CD4-positive, alpha-beta T cell treated with Interleukin-6 for 4 hours (primary cell): ENCODE measurements at places on chromosomes 7 and 10.

DNA sequence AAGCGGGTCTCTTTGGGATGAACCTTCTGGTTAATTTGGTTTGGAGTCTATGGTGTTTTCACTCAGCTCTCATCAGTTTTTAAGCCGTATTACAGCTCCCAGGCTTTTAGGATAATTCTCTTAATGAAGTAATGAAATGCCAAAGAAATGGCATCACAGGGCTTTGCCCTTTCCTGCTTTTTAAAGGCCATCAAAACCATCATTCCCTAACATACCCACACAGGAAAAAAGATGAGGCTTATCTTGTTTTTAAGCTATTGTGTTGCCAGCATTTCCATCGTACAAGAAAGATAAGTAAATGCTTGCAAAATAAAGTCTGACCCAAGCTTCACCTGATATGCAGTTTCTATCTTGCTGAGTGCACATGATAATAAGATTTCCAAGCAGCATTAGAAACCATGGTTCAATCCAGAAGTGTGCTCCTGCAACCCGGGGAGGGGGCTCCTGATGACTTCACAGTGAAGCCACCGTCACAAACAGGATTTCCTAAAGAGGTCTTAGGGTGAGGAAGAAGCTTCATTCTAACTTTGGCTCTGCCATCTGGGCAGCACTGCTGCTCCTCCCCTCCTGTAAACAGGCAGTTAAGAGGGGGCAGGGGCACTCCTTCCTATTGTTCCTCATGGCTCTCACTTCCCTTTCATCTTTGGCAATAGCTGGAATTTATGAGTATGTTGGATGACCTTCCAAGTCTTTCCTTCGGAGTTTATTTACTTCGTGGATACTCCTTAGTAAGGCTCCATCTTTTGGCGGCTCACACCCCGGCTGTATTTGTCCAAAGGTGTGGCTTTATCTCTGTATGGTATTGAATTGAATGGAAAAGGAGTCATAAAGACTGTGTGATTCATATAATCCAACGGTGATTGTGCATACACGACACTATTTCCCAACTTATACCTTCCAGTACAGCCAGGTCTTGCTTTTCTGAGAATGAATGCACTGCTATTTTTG, 55.2 kb upstream of the FAM133B start:
- DNase-seq: no peak

- no peak for DNase-seq
These were observed 6.3 kb upstream of the C7orf33 start for GRCh38 chr7:148584154-148584827.

GRCh38 chr10:76624470-76624869, 1013.1 kb downstream of the KCNMA1 start:
- no peak for DNase-seq

GRCh38 chr7:133794479-133794878, 332.7 kb upstream of the LRGUK start:
- DNase-seq: no peak

GRCh38 chr10:5568984-5569383, 44.2 kb downstream of the CALML3 start:
- DNase-seq: no peak

GRCh38 chr10:76459016-76459730, 1027.7 kb downstream of the LRMDA start:
- DNase-seq: no peak

- no peak for DNase-seq
These were observed 76.4 kb downstream of the LARP4B start for GRCh38 chr10:855079-855478.

DNA sequence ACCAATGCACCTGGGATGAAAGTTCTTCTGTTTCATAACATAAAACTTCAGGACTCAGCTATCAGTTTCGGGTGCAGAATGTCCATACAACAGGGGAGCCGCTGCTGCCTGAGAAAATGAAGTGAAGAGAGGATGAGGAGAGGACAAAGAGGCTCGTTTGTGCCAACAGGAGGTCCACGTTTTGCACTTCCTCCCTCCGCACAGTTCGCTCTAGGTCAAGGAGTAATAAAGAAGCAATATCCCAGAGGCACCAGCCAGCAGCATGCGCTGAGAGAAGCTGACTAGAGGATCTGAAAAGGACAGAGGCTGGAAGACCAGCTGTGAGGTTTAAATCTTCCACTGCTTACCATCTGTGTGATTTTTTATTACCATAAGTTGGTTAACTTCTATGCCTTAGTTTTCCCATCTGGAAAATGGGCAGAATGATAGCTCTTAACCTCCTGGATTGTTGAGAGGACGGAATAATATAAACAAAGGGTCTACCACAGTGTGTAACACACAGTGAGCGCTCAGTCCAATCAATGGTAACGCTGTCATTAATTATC, 709 bp downstream of the GPAM start:
- DNase-seq: no peak

- no peak for DNase-seq
These were observed 3.1 kb upstream of the CAPZA2 start for GRCh38 chr7:116859323-116859722.

GRCh38 chr7:19900118-19900517, 126.7 kb upstream of the TMEM196 start:
- DNase-seq: no peak

DNA sequence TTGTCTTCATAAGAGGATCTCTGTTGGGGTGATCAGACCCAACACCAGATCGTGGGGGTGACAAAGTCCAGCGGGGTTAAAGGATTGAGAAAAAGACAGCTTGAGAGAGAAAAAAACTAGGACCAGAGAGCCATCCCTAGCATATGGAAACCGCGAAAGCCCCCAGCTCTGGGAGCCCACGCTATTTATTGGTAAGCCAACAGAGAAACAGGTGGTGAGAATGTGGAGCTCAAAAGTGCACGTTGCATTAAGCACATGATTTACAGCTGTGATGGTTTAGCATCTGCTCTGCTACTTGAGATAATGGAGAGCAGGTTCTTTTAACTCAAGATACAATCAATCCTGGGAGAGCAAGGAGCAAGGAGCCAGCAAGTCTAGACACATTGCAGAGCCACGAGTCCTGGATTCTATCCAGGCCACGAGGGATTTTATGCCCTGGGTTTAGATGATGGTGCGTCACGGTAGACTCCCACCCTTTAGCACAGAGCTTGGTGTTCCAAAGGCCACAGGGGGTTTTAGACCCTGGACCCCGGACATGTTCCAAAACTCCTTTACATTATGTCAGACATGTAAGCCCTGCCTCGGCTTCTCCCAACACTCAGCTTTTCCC, 755.2 kb upstream of the SORCS1 start:
- no peak for DNase-seq

DNA sequence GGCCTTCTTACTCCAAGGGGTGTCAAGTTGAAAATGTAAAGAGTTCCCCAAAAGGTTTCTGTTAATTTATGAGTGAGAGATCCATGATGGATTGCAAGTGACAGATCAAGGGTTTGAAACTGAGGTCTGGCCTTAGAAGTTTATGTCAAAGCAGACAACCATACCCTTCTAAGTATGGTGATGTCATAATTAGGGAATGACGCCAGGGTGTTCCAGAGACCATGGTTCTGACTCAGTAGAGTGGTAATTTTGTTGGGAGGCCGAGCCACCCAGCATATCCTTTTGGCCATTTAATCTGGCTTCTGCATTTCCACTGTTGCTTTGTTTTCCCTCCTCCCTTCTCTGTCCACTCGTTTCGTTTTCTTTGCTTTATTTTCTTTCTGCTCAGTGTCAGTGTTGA, 2.7 kb downstream of the TRUB1 start:
- DNase-seq: no peak

- no peak for DNase-seq
These were observed 265.7 kb upstream of the NPY start for GRCh38 chr7:24018331-24018730.

DNA sequence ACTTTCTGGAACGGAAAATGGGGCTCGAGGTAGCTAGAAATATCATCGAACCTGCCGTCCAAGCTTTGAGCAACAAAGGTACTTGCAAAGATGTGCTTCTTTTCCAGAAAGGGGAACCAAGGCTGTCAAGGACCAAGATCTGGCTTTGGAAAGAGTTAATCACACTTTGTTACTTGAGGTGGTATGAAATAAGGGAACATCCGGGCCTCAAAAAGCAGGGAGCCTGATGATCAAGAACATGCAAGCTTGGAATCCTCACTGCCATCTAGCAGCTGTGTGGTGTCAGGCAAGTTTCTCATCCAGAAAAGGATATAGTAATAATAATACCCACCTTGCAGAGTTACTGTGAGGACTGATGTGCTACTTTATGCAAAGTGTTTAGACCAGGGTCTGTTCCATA, 329.5 kb downstream of the GRID1 start:
- DNase-seq: no peak

GRCh38 chr7:128103498-128104107, 72.4 kb upstream of the LRRC4 start:
- peak; percentile 18 for DNase-seq

DNA sequence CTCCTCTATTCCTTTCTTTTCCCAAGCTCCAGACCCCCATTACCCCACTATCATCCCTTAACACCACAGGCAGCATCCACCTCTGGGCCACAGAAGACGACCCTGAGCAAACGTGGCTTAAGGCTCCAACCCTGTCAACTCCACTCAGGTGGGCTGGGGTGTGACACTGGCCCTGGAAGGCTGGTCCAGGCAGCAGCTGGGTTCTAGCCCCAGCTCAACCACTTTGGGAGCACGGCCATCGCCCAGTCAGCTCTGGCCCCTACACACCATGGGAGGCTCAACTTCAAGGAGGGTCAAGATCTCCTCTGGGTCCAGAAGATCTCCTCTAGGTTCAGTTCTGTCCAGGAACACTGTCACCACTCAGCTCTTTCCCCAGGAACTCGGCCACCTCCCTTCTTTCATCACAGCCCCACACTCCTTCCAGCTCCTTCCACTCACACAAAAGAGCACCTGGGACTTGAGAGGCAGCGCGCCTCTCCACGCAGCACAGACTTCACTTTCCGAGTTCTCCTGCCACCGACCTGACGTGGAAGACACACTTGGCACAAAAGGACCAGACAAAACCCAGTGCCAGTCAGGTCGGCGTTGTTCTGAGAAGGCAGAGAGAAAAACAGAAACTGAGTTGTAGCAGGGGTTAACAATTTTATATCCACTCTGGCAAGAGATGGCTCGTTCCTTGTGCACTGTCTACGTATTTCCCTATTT, 84.1 kb downstream of the CTBP2 start:
- DNase-seq: no peak

GRCh38 chr7:42010751-42011150, 226.3 kb downstream of the GLI3 start:
- no peak for DNase-seq

- no peak for DNase-seq
These were observed 67.6 kb downstream of the ITGA8 start for GRCh38 chr10:15652117-15652516.

- DNase-seq: no peak
These were observed 142.4 kb upstream of the SAMD8 start for GRCh38 chr10:74969093-74969492.

GRCh38 chr10:81116990-81117389, 579.3 kb downstream of the SH2D4B start:
- DNase-seq: no peak
